ENCODE measurements at places on chromosomes 2 and 18.

DNA sequence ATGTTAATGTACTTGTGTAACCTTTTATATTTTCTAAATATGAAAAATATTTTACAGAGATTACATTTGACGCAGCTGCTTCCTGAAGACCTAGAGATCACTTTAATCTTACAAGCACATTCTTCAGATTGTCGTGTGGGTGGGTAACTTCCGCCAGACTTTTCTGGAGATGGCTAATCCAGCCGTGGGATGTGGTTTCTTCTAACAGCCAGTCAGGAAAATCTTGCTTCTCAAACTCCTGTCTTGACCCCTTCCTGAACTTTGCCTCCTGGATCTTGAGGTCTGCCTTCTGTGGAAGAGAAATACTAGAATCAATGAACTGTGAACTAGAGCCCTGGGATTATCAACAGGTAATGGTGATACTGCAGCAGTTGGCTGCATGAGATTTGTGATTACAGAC, 401.6 kb upstream of the TNP1 start:
- ATAC-seq: no peak

GRCh38 chr18:52345428-52345827, 5.4 kb downstream of the DCC start:
- no peak for ATAC-seq

- ATAC-seq: no peak
Observed at GRCh38 chr2:23543728-23544127, 158.7 kb downstream of the KLHL29 start.

- ATAC-seq: no peak
Observed at GRCh38 chr2:170044751-170045478, 133.0 kb upstream of the MYO3B start.

DNA sequence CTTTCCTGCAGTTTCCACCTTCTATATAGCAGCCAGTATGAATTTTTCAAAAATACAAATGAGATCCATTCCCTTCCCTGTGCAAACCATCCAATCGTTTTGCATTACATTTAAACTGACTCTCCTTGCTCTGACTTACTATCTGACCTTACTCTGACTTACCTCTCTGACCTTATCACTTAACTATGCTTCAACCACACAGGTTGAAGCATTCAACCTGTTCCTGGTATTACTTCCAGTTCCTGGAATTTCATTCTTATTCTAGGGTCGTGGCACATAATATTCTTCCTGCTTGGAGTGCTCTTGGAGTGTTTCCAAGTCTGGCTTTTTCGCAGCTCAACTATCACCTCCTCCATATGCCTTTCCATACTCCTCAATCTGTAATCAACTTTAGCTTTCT, 850.6 kb upstream of the CHAC2 start:
- ATAC-seq: no peak

DNA sequence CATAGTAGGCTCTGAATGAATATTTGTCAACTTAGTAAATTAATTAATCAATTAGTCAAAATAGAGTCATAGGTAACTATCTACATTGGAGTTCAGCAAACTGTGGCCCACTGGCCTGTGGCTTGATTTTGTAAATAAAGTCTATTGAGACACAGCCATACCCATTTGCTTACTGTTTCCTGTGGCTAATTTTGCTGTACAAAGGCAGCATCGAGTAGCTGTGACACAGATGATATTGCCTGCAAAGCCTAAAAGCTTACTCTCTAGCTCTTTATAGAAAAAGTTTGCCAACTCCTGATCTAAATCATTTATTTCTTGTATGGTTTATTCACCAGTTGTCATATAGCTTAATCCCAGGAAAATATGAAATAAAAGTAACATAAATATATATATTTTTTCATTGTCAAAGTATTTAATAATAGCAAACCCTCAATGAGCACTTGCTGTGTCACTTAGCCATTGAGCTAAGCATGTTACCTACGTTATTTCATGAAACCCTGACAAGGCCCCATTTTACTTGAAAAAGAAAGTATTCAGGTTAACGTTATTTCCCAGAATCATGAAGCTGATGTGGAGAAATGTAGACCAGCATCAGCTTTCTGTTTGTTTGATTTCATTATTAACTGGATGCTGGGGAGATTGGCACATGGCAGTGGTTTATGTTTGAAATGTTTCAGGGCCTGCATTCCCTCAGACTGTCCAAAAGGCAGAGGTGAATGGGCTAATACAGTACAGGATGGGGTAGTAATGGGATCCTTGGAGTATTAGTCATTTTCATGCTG, 69.6 kb downstream of the ICOS start:
- ATAC-seq: no peak

DNA sequence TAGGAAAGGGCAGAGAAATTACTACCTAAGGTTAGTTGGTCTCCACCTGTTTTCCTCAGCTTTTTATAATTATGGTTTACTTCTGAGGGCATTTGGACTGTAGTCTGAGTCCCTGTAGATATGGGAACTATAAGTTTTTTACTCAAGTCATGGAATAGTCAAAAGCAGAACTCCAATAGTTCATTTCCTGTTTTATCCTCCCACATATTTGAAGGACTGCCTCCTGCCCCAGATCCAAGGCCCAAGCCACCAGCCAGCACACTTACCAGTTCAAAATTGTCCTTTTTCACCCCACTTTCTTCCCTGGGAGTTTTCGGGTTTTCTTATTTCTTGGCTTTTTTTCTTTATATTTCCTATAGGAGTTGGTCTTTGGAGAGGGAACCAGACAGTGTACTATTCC, 164.1 kb downstream of the MBD5 start:
- ATAC-seq: no peak

DNA sequence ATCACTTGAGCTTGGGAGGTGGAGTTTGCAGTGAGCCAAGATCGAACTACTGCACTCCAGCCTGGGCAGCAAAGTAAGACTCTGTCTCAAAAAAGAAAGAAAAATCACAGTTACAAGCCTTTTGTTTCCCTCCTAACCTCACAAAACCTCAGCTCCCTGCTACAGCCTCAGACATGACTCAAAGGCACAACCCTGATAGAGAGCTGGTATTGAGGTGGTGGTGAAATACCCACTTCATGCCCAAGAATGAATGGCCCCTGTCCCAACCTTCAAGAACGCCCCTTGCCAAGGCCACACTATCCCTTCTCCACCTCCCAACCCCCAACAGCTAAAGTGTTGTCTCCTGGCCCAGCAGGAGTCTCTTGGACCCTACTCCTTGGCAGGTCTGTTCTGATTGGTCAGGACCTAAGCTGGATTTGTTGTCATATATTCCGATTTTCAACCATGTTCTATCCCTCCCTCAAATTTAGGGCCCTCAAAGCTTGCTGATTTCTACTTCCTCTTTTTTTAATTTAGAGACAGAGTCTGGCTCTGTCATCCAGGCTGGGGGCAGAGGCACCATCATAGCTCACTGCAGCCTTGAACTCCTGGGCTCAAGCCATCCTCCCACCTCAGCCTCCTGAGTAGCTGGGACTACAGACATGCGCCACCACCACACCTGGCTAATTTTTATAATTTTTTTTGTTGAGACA, 61.9 kb upstream of the BZW1 start:
- no peak for ATAC-seq
